ENCODE measurements at places on chromosomes 2 and 18.

GRCh38 chr2:148875387-148876051, 492 bp downstream of the KIF5C start:
- DNase-seq: no peak

GRCh38 chr2:4427083-4427482, 723.7 kb downstream of the DCDC2C start:
- no peak for DNase-seq

DNA sequence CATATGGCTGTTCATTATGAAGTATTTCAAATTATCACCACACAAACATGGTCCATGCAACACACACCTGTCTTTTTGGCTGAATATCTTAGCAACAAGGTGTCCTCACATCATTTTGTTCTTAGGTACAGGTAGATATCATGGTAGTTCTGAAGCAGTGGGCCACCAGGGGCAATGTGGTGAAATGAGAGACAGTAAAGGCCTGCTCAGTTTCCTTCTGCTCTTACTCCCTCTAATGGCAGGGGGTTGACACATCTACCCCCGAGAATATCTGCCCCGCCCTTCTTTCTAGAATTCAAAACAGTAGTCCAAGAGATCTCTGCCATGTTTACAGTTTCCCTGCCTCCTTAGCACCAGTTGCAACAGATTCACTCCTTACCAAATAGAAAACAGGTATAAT, 147.0 kb upstream of the KLHL14 start:
- no peak for DNase-seq

GRCh38 chr2:58032016-58032763, 14.4 kb upstream of the VRK2 start:
- DNase-seq: no peak

DNA sequence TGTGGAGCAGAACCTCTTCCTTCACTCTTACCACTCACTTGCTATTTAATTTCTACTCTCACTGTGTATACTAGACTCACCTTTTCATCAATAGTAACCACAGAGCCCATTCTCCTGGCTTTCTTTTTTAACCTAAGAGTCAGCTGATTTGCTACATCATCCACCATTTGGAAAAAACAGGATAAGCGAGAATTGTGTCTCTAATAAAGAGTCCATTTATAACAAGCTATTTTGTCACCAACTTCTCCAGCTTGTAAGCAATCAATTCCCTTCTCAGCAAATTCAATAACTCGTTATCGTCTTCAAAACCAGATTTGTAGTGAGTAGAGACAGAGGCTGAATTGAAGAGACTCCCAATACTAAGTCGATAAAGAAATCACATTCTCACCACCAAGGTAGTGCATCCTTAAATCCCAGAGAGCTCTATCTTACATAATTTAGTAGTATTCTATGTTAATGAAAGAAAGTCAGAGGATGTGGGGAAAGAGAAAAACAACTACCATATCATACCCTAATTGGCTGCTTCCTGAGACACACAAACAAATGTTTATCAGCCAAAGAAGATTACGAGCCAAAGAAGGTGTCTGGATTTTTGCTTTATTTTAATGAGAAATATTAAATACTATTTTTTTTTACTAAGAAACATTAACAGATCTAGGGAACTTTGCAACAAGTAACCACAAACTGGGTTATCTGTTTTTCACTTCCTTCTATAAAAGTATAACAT, 52.5 kb upstream of the SPTBN1 start:
- DNase-seq: no peak

DNA sequence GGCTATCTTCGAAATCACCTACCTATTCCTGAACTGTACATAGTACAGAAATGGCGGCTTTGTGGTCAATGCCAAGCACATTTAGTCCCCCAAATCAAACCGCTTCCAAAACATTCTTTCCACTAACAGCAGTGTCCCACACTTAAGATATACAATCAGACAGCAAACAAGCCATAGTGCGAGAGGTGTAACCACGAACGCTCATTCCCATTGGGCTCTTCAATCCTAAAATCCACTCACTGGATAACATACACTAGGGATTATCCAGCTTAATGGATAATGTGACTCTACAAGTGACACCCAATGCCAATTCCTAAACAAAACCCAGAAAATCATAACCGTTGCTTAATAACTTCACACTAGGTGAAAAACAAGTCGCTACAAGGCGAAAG, 2.0 kb downstream of the XPO1 start:
- no peak for DNase-seq

- DNase-seq: no peak
Observed at GRCh38 chr2:99451280-99451679, 38.5 kb downstream of the REV1 start.

DNA sequence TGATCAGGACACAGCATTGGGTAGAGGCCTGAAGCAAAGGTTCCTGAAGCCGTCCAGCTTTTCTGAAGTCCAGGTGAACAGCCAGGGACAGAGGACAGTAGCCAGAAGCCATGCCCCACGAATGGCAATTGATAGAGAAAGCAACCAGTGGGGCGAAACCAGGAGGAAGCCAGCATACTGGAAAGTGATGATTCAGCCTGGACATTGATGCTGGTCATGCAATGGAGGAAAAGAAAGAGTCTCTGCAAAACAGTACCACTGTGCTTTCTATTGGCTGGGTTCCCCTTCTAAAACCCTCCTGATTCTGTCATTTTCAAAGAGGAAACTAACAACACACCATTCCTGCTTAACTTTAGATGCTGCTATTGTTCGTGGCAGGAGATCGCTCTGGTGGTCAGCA, 221.4 kb upstream of the EPAS1 start:
- no peak for DNase-seq

DNA sequence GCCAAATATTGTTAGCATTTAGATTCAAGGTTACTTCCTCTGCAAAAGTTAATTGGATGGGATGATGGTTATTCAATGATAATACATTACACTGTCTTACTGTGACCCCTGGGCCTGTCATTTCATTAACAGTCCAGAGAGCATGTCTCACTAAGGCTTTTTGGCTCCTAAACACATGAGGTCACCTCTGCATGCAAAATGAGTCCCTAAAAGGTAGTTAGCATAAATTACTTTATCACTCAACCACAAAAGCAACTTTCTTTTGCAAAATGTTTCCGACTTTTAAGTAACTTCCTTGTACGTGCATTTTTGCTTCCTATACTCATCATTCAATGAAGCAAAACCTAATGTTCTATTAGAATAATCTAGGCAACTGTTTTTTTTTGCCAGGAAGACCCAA, 16.8 kb upstream of the AGFG1 start:
- no peak for DNase-seq

GRCh38 chr2:217599906-217600305, 402.9 kb downstream of the TNS1 start:
- no peak for DNase-seq

- no peak for DNase-seq
Observed at GRCh38 chr2:27720004-27720551, 51.4 kb upstream of the MRPL33 start.

DNA sequence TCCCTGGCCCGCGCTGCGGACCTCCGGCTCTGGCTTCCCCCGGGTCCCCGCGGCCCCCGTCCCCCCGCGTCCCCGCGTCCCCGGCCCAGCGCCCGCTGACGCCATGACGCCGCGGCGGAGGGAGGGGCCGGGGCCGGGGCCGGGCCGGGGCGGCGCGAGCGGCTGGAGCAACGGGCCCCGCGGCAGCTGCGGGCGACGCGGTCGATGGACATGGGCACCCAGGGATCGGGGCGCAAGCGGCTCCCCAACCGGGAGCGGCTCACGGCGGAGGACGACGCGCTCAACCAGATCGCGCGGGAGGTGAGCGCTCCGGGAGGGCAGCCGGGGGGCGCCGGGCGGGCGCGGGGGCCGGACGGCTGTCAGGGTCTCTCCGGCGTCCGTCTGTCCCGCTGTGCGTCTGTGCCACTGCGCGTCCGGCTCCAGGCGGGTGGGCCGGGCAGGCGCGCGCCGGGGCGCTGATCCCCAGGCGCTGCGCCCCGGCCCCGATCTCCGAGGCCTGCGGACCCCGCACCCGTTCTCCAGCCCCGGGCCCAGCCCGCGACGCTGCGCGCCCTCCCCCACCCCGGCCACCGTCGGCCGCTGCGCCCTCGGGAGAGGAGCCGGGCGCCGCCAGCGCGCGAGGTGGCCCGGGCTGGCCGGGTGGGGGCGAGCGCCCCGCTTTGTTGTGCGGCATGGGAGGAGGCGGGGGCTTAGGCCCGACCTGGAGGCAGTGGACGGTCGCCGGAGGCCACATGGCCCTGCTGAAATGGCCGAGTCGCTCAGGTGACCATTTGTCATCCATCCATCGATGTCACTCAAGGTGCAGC, at the start of gene LRRFIP1:
LRRFIP1 (plus strand) TSS at position 147 of the 806 bp plus-strand sequence; CDS start at position 205, 58 bp downstream.
- DNase-seq: no peak

- DNase-seq: no peak
Observed at GRCh38 chr2:3476321-3476984, 42.9 kb downstream of the ADI1 start.

- DNase-seq: no peak
Observed at GRCh38 chr2:181395851-181396250, 61.3 kb upstream of the ITGA4 start.

All from stimulated activated CD8-positive, alpha-beta memory T cell treated with anti-CD3 and anti-CD28 coated beads, Interleukin-15, amount 100 ng/mL, for 1 hour (primary cell).